Kasumi-1 (cell line): ENCODE measurements at places on chromosomes 7 and 10.

- peak; percentile 75 for DNase-seq
Observed at GRCh38 chr7:36390199-36391090, 783 bp downstream of the ANLN start.

DNA sequence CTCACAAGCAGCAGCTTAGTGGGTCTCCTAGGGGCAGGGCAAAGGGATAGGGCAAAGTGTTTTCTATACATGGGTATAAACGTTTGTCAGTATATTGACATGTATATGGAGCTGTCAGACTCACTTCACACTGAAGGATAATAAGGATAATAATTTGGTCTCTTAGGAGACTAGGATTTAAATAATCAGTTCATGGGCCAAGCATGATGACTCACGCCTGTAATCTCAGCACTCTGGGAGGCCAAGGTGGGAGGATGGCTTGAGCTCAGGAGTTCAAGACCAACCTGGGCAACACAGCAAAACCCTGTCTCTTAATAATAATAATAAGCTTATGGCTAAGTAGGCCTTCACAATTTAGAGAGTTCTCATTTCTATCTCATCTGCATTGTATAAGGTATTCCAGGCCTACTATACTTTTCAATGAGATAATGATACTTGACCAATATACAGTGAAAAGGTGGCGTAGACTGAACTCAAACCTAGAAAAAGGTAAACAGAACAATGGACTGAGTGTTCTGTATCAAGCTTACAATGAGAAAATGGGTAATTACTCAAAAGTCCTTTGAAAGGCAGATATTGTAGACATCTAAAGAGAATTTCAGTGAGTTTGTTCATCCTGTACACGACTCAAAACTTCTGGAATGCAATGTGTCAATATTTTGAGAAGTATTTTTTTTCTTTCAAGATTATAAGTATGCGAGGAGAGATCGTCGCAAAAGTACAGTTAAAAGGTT lies 7.0 kb downstream of the GSAP start:
- no peak for DNase-seq

- no peak for DNase-seq
Observed at GRCh38 chr7:6250364-6250833, 22.0 kb downstream of the CYTH3 start.

- no peak for DNase-seq
Observed at GRCh38 chr7:47635091-47636080, 53.5 kb upstream of the TNS3 start.

DNA sequence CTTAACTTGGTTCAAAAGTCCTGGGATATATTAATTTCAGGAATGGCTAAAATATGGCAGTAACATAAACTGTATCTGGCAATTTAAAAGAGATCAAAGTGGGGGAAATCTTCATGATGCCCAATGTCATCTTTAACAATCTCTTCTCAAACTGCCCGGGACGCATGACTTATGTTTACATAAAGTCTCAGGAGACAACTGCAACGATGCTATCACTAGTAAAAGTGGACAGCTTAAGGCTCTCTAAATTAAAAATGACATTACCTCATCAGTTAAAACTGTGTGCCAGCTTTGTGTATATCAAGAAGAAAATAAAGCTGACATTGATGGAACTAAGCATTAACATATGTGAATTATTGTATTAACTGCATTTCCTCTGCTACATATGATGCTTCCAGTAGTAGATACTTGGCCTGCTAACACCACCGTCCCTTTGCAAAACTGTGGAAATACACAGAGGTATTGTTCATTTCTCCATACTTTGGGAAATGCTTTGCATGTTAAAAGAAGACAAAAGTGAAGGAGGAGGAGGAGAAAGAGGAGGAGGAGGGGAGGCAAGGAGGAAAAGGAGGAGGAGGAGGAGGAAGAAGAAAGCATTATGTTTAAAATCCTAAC lies 62.4 kb downstream of the NRP1 start:
- no peak for DNase-seq

DNA sequence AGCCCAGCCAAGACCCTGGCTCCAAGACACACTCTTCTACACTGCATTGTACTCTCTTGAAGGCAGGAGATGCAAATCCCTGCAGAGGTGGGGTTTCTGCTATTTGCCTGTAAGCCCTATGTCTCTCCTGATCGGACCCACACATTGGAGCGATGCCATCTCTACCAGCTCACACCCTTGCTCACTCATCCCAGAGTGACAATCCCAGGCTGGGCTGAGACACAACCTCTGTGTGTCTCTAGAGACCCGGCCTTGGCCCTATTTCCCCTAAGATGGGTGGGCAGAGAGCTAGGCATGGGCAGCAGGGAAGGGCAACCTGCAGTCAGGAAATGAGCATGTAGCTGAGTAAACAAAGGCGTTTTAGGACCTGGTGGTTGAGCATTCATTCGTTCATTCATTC lies 25.6 kb downstream of the CCDC3 start:
- no peak for DNase-seq

DNA sequence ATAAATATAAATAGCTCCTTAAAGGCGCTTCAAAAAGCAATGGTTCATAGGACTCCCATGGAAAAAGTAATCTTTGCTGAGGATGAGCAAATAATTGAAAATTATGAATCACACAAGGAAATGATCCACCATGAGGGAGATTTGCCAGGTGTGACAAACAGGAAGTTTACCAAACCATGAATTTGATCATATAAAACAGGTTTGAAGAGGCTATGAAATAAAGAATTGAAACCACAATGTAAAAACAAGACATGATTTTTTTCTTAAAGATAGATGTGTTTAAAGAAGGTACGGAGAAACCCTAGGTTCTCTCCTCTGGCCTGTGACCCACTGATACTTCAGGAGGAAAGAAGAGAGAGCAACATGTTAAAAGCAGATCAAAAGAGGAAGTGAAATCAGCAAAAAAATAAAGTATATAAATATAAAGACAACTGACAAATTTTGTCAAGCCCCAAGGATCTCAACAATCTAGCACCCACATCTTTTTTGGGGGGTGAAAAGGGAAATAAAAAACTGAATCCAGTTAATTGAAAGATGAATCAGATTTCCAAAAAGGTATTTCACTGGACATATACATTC lies 111.3 kb upstream of the ASAH2 start:
- DNase-seq, result peak; percentile 54

DNA sequence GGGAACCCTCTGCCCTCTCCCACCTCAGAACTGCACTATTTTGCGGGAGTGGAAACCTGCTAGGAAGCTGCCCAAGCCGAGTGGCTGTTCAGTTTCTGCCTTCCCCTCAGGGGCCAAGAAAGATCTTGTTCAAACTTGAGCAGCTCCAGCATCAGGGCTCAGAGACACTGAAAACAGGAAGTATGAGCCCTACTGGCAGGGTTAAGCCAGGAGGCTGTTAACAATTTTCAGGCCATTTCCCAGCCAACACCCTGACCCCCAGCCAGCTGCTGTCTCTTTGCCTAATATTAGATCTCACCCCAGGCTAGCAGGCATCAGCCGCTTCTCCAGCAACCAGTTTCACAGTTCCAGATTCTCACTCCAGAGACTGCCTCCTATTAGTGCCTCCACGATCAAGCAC lies 9.2 kb downstream of the PLAU start:
- peak; percentile 96 for DNase-seq

GRCh38 chr7:68873616-68874015 lies 724.7 kb upstream of the AUTS2 start:
- no peak for DNase-seq

GRCh38 chr10:30600005-30600404 lies 29.5 kb downstream of the LYZL2 start:
- DNase-seq, result peak; percentile 87

DNA sequence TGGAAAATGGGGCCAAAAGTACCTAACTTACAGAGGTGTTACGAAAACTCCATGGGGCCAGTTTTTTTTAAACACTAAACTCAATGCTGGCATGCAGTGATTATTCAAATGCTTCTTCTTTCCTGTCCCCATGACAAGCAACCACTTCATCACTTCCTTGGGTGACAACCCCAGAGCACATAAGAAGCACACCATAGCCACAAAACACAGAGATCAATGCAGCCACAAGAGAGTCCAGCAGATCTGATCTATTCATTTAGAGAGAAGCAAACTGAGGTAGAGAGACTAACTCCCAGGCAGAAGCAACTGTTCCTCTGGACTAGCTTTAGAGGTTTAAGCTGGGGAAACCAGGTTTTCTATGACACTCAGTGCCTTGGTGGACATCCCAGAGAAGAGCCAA lies 180.0 kb downstream of the GRID1 start:
- no peak for DNase-seq

DNA sequence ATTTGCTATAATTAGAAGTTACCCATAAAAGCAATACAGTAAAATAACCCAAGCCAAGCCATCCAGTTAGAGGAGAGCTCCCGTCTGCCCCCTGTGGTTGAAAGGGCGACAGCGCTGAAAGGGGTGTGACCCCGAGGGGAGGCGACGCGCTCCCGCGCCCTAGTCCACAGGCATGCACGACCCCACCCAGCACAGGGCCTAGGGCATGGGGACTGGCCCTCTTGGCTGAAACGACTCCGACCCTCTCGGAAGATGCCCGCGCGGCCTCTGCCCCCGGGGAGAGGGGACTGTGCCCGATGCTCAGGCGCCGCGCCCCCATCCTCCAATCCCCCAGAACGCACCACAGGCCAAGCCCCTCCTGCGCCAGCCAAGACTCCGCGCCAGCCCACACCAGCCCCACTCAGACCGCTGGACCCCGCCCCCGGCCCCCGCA lies 64.0 kb downstream of the CSGALNACT2 start:
- peak; percentile 69 for DNase-seq

DNA sequence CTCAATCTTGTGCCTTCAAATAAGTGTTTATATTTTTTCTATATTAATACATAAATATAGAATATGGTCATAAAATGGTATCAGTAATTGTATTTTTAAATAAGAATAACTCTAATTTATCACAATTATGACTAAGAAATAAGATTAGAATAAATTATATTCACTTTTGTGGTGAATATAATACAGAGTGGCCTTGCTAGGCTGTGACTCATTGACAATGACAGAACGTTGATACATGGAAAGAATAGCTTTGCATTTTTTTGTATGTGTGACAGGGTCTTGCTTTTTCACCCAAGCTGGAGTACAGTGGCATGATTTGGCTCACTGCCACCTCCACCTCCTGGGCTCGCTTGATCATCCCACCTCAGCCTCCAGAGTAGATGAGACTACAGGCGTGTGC lies 47.8 kb upstream of the PCLO start:
- DNase-seq, result no peak

- DNase-seq, result no peak
Observed at GRCh38 chr7:1428941-1429501, 30.2 kb downstream of the MICALL2 start.

DNA sequence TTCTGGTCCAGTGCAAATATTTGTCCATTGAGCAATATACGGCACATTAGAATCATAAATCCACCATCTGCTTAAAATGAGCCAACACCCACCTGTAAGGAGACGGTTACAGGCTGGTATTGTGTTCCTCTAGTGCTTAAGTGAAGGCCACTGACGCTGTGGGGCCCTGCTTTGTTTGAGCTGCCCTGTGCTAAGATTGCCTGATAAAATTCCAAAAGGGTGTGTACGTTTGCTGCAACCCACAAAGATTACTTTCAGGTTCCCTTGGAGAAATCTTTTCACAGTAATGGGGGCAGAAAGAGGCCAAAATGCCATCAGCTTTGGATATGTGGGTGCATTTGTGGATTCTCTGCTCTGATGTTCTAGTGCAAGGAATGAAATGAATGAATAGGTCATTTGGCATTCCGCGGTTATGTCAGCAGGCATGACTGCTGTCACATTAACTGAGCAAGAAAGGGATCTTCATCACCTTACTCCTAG lies 34.4 kb downstream of the AGR3 start:
- no peak for DNase-seq

- no peak for DNase-seq
Observed at GRCh38 chr10:45061982-45062381, 61.3 kb downstream of the ZNF22 start.

DNA sequence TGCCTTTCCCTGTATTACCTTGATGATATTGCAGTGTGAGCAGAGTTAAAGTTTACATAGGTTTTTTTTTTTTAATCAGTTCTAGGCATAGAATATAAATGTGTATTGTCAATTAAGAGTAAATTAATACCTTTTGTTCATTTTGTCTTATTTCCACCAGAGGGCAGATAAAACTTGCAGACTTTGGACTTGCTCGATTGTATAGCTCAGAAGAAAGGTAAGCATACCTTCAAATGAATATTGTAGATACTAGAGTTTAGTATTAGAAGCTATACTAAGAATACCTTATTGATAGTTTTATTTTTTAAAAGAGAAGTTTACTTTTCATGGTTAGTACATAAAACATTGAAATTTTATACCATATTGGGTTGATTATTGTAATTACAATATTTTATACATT lies 86.8 kb downstream of the MPLKIP start:
- DNase-seq, result peak; percentile 63
